ENCODE measurements at places on chromosomes 12 and 14.

GRCh38 chr12:19482551-19483109 is 43.3 kb downstream of the AEBP2 start:
- DNase-seq, result no peak

GRCh38 chr12:7017870-7018349 is 366 bp downstream of the LPCAT3 start:
- DNase-seq, result peak; percentile 37

GRCh38 chr12:92513231-92513730 is 189.5 kb upstream of the PLEKHG7 start:
- no peak for DNase-seq

DNA sequence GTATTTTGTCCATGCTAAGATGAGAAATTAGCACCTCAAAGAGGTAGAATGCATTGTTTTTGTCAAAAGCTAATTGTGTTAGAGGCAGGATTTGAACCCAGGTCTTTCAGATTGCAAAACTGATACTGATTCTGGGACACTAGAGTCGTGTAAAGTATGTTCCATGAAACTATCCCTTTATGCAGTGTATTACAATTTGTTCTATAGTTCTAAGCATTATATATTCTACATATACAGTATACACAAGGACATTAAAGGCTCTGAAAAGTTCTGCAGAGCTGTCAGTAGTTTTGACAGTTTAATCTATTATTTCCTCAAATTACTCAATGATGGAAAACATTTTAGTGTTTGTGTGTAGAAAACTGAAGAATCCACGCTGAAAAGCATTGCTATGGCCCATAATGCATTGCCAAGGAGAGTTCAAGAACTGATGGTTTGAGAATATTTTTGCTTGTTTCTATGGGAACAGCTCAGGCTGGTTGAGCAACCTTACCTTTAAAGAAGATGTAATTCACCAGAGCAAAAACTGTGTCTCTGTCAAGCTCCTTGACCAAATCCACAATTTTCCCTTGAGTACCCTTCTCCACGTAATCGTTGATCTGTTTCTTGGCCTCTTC is 6.2 kb downstream of the SERPINA1 start:
- DNase-seq, result no peak

- DNase-seq, result no peak
Measured at GRCh38 chr12:110010853-110011723, 11.9 kb downstream of the ANKRD13A start.

DNA sequence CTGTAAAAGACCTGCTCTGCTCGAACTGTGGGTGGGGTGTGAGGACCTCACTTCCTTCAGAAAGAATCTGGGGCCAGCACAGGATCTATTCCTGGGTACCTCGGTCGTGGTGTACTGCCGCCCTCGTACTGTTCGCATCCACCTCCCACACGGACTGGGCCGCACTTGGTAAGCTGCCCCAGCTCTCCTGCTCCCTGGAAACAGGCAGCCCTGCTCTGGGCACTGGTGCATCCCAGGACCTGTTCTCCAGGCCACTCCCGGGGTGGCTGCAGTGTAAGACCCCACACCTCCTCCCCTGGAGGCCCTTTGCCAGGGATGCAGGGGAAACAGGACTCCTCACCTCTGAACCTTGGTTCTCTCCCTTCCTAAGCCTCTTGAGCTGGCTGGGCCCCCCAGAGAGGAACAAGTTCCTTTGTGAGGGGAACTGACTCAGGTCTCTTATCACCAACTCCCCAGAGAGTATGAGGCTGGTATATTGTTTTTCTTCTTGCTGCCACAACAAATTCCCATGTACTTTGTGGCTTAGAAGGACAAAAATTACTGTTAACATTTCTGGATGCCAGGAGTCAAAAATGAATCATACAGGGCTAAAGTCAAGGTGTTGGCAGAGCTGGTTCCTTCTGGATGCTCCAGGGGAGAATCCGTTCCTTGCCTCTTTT is 276.5 kb downstream of the NUAK1 start:
- DNase-seq, result no peak

Data from adipocyte (in vitro differentiated cells).